ENCODE measurements at places on chromosomes 6 and 20.

- no peak for DNase-seq
Observed at GRCh38 chr20:57162362-57162652, 104.1 kb downstream of the BMP7 start.

DNA sequence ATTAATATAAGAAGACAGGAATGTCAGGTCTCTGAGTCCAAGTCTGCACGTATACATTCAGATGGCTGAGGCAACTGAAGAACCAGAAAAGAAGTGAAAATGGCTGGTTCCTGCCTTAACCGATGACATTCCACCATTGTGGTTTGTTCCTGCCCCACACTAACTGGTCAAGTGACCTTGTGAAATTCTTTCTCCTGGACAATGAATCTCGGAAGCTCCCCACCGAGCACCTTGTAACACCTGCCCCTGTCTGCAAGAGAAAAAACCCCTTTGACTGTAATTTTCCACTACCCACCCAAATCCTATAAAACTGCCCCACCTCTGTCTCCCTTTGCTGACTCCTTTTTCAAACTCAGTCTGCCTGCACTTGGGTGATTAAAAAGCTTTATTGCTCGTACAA is 140.4 kb downstream of the SYNE1 start:
- no peak for DNase-seq

DNA sequence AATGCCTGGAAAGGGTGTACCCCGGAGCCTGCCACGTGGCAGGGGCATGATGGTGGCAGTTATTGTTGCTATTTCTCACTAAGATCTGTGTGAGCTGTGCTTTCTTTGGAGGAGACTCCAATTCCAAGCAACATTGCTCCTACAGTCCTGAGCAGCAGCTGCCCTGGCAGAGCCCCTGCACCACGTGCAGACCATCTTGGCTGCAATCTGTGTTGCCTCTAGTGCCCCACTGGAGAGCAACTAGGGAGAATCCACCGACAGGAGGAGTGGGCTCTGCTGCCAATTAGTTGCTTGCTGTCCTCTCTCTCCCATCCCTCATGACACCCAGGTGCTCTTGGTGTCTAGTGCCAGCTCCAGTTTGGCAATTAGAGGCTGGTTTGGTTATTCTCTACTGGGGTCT is 116.0 kb downstream of the PXDC1 start:
- DNase-seq = no peak

- DNase-seq = no peak
Observed at GRCh38 chr20:57436223-57436545, 45.0 kb downstream of the RBM38 start.

GRCh38 chr6:140463312-140463710 is 1088.9 kb upstream of the CITED2 start:
- no peak for DNase-seq
